ENCODE measurements at places on chromosomes 2 and 18. TPM values are rescaled to one million over a fixed set of nuclear protein-coding genes. Genes with fewer than 3 reads are reported as not detected.
A peak's percentile ranks its signal among the peaks of the same experiment; 100 is the strongest.

DNA sequence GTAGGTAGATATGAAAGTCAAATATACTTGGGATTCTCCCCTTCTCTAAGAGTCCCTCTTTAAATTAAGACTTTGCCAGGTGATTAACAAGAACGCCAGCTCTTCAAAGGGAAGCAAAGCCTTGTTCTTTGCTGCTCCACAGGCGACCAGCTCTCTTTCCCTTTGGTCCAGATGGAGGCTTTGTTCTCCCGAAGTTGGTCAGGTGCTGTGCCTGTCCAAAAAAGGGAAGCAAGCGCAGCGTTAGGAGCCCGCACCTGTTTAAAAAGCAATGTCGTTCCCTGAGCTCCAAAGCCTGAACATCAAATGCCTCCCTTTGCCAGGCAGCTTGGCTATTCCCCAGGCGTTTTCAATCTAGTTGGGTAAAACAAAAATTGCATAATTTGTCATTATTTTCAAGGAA is 1913.1 kb upstream of the PIK3C3 start:
- no peaks in the 10 kb centered on the region for H3K36me3 ChIP-seq
- H3K4me3 ChIP-seq: no peak overlapping the region
- H3K27ac ChIP-seq: no peak overlapping the region
- DNase-seq: no peak
- H3K4me1 ChIP-seq: no peaks in the 10 kb centered on the region

DNA sequence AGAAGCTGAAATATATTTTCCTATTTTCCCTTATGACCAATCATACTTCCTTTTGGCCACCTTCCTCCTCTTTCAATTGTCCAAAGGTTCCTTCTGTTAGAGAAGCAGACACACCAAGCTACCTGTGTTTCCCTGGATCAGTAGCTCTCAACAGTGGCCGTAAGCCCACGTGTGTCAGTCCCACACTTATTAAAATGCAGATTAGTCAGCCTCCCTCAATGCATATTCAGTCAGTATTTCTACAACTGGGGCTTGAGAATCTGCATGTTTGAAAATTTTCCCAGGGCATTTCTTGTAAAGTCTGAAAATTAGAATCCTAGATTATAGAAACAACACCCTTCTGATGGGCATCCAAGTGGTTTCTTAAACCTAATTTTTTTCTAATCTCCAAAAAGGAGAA is 54.0 kb upstream of the ITPRID2 start:
- no peak overlapping the region for H3K4me3 ChIP-seq
- H3K27ac ChIP-seq: no peak overlapping the region
- peaks cover 4% of the 10 kb centered on the region for H3K27me3 ChIP-seq
- no peak for DNase-seq

DNA sequence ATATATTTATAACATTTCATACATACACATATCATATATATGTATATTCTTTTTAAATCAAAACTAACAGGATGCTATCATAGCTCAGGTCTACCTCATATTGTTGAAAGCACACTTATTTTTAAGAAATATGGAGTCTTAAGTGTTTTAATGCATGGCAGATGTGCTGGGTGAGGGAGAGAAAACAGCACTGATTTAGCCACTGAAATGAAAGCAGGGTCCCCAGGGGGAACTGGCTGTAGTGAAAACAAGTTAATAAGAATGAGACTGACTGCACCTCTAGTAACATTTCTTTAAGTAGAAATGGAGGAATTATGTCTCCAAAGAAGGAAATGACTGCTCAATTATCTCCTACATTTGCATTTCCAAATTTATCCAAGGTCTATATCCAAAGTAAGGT is 857.8 kb downstream of the DCDC2C start:
- H3K36me3 ChIP-seq: no peaks in the 10 kb centered on the region
- no peaks in the 10 kb centered on the region for H3K4me1 ChIP-seq
- no peak overlapping the region for H3K27ac ChIP-seq

GRCh38 chr2:60553495-60554073 is at the start of gene BCL11A:
TSS of gene BCL11A (minus strand) at chr2:60553654. CDS start at chr2:60553270, 384 bp downstream.
- DNase-seq: peak; percentile 52
- no peaks in the 10 kb centered on the region for H3K36me3 ChIP-seq
- peak within 1 kb of the TSS; percentile 90 for H3K4me3 ChIP-seq
- peaks cover 30% of the 10 kb centered on the region for H3K4me1 ChIP-seq

GRCh38 chr2:167987558-167987957 is 259.8 kb downstream of the STK39 start:
- peaks cover 9% of the 10 kb centered on the region for H3K4me1 ChIP-seq
- H3K27ac ChIP-seq: no peak overlapping the region
- no peaks in the 10 kb centered on the region for H3K27me3 ChIP-seq
- no peaks in the 10 kb centered on the region for H3K36me3 ChIP-seq
- DNase-seq: no peak

DNA sequence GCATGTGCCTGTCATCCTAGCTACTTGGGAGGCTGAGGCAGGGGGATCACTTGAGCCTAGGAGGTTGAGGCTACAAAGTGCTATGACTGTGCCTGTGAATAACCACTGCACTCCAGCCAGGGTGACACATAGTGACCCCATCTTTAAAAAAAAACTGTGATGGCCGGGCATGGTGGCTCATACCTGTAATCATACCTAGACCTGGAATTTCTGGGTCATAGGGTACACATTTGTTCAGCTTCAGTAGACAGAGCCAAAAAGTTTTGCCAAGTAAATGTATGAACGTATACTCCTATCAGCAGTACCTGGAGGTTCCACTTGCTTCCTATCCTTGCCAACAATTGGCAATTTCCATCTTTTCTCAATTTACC is 6.4 kb upstream of the IGFBP2 start:
- no peaks in the 10 kb centered on the region for H3K4me1 ChIP-seq
- peaks cover 44% of the 10 kb centered on the region for H3K27me3 ChIP-seq
- no peak overlapping the region for H3K4me3 ChIP-seq

DNA sequence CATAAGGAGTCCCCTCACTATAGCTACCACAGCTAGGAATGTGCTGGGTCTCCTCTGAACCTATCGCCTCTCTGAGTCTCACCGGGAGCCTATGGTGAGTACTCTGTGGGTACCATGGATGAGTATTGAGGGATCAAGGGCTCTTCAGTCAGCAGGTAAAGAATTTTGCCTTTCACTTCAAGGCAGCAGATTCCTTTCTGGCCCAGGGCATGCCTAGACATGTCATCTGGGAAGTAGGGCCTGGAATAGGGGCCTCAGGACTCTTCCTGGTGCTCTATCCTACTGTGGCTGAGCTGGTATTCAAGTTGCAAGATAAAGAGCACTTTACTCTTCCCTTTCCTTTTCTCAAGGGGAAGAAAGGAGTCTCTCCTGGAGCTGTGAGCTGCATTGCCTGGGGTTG is 85.6 kb upstream of the LHCGR start:
- H3K27me3 ChIP-seq: no peaks in the 10 kb centered on the region
- no peak for DNase-seq
- no peak overlapping the region for H3K27ac ChIP-seq
- H3K4me3 ChIP-seq: no peak overlapping the region
- H3K4me1 ChIP-seq: no peaks in the 10 kb centered on the region
- H3K36me3 ChIP-seq: no peaks in the 10 kb centered on the region

DNA sequence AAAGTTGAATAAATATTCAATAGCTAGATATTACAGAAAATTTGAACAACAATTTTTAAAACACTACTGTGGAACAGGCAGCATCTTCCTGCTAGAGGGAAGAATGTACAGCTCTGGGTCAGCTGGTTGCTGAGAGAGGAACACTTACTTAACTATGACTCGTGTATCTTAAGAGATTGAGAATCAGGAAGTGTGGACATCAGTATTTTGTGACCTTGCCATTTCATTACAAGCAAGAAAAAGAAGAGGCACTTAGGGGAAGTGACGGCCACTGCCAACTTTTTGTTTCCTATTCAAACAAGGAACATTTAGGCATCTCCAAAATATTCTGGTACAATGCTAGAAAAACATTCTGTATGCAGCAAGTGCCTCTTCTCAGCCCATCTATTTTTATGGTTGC is 45.9 kb downstream of the ITPRID2 start:
- H3K27me3 ChIP-seq: no peaks in the 10 kb centered on the region
- peaks cover 4% of the 10 kb centered on the region for H3K36me3 ChIP-seq
- H3K27ac ChIP-seq: 0 out of 2 replicates have a peak overlapping the region, but pooled peaks have one; percentile 9
- H3K4me3 ChIP-seq: no peak overlapping the region
- H3K4me1 ChIP-seq: peaks cover 44% of the 10 kb centered on the region

GRCh38 chr2:75018162-75018561 is 59.7 kb downstream of the POLE4 start:
- no peak for DNase-seq
- no peaks in the 10 kb centered on the region for H3K27me3 ChIP-seq
- H3K36me3 ChIP-seq: peaks cover 13% of the 10 kb centered on the region
- peaks cover 28% of the 10 kb centered on the region for H3K4me1 ChIP-seq

- H3K36me3 ChIP-seq: no peaks in the 10 kb centered on the region
- peak; percentile 62 for DNase-seq
- H3K27me3 ChIP-seq: peaks cover 1% of the 10 kb centered on the region
- peak overlapping the region; percentile 79 for H3K27ac ChIP-seq
- peak overlapping the region; percentile 95 for H3K4me3 ChIP-seq
- H3K4me1 ChIP-seq: peaks cover 48% of the 10 kb centered on the region
These were observed 1.4 kb downstream of the UBE2F start for GRCh38 chr2:237968048-237968862.

DGUOK gene
- total RNA-seq: 68.3 TPM

NBEAL1 gene
- 24.3 TPM for total RNA-seq

UGT1A3 gene
- total RNA-seq: not detected
